ENCODE measurements at places on chromosomes 5 and 9. TPM values are rescaled to one million over a fixed set of nuclear protein-coding genes. Genes with fewer than 3 reads are reported as not detected.

DNA sequence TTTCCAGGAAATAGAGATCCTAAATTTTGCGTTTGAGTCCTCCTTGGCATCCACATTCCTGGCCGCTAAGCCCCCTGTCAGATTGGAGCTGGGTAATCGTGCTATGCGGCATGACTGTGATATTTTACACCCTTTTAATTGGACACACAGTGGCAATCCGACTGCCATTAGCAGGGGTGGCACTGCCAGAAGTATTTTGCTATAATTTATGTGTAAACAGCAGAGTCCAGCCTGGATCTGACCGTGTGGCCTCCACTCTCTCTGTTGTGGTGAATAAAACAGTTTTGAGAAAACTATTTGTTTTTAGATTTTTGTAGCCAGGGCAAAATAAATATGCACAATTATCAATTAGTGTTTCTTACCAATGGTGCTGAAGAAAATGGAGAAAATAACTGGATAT is 281.0 kb upstream of the IRX2 start:
- no peak for DNase-seq

The LPAR1 gene
- total RNA-seq: 2.7 TPM

DNA sequence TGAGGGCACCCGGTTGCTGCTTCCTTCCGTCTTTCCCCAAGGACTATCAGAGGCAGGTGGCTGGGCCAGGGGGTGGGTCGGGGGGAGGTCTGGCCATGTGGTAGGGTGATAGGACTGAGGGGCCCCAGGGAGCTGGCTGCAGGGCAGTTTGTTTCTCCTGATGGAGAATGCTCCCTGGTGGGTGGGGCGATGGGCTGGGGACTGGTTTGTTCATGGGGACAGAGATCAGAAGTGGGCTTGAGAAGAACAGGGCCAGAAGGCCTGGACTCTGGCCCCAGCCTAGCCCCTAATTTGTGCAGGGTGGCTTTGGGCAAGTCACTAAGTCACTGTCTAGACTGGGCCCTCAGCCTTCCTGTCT is 117.4 kb downstream of the RGS3 start:
- no peak for DNase-seq

- no peak for DNase-seq
Measured at GRCh38 chr5:113201715-113202114, 225.1 kb downstream of the DCP2 start.

The PRR16 gene
- total RNA-seq: 0.77 TPM

DNA sequence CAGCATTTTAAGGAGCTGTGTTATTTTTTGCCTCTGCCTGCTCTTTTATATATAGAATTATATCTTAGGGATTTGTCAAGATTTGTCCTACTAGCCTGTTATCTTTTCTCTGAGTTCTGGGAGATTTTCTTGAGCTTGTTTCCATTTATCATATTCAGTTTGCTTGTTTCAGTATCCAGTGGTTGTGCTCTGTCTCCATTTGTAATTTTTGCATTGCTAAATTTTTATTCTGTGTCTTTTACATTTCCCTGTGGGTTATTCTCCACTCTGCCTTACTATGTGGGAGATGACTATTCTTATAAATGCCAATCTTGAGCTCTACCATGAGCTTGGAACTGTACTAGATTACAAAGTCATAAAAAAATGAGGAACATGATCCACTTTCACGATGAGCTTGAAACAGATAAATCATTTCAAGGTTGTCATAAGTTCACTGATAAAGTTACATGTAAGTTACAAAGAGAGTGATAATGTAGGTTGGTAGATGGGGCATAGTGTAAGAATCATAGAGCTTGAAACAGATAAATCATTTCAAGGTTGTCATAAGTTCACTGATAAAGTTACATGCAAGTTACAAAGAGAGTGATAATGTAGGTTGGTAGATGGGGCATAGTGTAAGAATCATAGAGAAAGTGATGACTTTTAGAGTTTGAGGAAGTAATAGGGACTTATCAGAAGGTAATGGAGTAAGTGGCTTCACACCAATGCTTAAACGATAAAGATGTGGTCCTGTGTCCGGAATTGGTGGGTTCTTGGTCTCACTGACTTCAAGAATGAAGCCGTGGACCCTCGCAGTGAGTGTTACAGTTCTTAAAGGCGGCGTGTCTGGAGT is 287.3 kb downstream of the ADGRV1 start:
- no peak for DNase-seq

DNA sequence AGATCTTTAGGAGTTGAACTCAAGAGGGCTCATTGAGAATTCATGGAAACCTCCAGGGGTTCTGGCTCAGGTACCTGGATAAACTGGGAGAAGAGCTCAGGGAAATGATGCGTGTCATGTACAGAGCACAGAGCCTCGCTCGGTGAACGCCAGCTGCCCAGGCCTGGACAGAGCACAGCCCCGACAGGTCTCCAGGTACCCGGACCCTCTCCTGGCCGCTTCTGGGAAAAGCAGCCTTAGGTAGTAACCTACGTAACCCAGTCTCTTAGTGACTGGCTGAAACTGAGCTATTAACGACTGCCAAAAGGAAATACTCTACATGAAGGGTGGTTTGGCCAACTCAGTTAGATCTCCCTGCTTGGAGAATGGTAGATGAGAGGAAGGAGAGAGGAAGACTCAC is 157.4 kb downstream of the TTLL11 start:
- no peak for DNase-seq

DNA sequence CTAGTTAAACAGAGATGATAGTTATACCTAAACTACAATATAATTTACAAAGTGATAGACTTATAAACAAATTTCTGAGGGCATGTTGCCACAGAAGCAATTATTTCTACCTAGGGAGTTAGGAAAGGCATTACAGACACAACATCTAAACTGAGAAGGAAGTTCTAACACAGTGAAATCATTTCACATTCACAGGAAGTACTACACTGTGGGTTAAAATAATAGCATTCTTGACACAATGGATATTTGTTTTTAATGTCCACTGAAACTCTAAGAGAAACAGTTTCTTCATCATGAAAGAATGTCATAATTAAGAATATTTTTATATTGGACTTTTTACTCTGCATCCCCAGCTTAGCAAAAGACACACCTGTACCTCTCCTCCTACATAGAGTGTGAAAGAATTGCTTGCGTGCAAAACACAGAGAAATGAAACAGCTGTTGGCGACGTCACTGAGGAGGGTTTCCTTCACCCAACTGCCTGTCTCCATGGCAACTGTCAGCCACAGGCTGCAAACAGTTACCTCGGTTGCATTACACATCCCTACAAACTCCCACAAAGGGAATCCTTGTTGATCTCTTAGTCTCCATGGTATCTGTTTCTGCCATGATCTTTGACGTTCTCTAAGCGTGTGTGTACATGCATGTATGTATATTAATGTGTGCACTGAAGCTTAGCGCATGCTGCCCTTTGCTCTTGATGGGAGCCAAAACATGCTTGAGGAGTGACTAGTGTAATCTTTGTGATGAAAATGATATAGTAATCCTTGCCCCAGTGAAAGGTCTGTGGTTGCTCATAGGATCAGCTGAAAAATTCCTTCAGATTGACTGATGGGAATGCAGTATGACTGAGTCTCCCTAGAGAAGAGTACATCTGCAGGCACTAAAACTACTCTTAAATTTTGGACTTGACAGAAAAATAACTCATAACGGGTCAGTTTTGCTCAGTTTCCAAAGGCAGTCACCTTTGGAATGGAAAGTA is 168.5 kb downstream of the ACTL7B start:
- DNase-seq: peak; percentile 7

The SLC1A1 gene
- total RNA-seq: 0.13 TPM

- DNase-seq: no peak
Measured at GRCh38 chr5:118988866-118989180, 476 bp upstream of the DTWD2 start.

DNA sequence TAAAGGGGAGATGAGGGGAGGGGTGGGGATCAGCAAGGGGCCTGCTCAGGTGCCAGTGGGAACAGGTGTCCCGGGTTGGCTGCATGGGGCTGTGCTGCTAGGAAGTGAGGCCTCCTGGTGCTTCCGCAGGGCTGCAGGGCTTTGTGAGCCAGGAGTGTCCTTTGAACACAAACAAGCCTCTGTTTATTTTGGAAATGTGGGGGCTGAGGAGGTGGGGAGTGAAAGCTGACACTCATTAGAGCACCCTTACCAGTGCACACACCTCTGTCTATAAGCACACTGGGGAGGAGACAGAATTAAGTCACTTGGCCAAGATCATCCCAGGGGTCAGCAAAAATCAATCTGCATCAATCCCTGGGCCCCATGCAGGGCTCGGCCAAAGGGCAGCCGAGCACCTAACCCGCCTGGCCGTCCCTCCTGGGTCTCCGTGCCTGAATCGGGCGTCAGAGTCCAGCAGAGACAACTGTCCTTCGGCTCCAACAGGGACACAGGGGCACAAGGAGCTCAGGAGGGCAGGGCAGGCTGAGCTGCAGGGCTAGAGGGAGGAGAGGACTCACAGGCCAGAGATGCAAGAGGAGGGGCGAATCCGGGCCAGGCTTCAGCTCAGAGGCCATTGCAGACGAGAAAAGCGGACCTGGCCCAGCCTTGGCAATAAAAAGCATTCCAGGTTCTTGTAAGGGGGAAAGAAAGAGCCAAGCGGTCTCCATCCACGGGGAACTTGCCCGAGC is 99.8 kb downstream of the VAV2 start:
- DNase-seq: no peak

The LTC4S gene
- total RNA-seq: 1.2 TPM

The GPRIN1 gene
- total RNA-seq: 13.1 TPM

The SOX30 gene
- not detected for total RNA-seq

The STK32A gene
- total RNA-seq: 0.39 TPM

The TNC gene
- 45.8 TPM for total RNA-seq

GRCh38 chr5:22465177-22465576 is 388.0 kb downstream of the CDH12 start:
- DNase-seq: no peak

DNA sequence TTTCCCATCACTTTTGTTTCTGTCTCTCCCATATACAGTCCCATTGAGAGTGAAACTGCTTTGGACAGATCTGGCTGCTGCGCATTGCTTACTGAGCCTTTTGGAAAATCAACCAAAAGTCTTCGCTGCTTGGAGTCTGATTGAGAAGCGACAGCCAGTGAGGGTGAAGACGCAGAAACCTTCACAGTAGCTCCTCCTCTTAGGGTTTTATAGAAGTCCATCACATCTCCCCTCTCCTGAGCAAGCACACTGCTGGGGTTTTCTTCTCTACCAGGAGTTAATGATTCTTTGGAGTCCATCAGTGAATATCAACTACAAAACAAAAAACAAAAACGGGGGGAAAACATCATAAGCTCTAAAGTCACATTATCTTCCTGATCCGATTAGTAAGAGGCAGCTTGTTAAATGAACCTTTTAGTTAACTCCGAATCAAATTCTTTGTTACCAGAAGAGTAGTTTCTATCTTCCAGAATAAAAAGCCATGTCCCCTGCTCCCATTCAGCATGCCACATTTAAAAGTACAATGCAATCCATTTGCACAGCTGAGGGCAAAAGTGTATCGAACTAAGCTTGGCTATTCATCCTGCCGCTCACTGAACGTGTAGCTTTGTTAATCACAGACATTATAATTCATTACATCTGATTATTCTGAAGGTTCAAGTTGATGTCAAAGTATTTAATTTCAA is 2.8 kb downstream of the NR3C1 start:
- DNase-seq: peak; percentile 80

DNA sequence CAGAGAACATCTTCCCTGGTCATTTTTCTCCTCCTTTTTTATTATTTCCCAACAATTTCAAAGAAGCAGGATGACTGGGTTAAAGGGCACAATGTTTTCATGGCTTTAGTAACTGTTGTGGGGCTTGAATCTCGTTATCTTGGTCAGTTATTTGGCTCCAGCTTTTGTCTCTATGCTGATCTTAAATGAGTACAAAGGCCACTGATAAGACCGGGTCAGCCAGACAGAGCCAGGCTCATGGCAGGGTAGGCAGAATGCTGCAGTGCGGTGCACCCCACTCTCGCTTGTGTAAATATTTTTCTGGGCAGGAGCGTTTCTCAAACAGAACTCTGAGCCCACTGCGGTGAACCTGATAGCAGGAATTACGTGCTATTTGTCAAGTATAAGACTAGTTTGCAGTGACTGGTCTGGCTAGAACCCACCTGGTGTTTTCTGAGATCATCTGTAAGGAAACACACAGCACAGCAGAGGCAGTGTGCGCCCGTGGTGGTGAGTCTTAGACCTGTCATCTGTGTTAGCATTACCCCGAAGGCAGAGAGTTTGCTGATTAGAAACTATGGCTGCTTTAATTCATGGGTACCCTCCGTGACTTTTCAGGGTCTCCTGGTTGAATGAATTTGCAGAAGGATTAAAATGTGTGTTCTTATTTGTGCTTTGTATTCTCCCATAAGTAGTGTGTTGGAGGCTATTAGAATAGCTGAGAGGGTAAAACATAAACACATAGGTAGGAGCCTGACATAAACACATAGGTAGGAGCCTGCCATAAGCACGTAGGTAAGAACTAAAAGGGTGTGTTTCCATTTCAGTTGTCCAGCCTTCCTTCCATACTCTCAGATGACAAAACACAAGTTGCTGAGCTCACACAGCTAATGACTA is 158.6 kb upstream of the DMRT1 start:
- peak; percentile 33 for DNase-seq

- DNase-seq: peak; percentile 32
Measured at GRCh38 chr5:12272389-12272788, 368.1 kb upstream of the CTNND2 start.

GRCh38 chr9:80435591-80435990 is 863.8 kb downstream of the TLE4 start:
- no peak for DNase-seq

The SPINK6 gene
- total RNA-seq: 1.2 TPM

DNA sequence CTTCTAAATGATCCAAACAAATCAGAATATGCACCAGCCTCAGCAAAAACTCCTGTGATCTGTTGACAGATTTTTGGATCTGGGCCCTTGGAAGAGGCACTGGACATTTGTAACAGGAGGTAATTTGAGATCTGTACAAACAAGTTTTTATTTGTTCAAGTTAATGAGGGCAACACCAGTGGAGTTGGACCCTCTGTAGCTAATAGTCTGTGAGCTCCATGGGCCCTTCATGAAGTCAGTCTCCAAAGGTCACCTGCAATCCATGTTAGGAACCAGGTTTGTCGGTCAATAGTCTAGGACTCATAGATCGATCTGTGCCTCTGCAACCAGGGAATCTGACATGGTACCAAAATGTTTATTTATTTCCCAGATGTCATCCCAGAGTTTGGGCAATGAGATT is 40.9 kb downstream of the PAM start:
- DNase-seq: no peak

The CCDC152 gene
- 0.03 TPM for total RNA-seq

All from HT1080 (cell line).